GM19239 (cell line): ENCODE measurements at places on chromosomes 4 and X.

GRCh38 chrX:112751076-112751475 is 71.3 kb upstream of the LHFPL1 start:
- no peak for DNase-seq

GRCh38 chrX:105882581-105883275 is 60.4 kb downstream of the NRK start:
- no peak for DNase-seq

DNA sequence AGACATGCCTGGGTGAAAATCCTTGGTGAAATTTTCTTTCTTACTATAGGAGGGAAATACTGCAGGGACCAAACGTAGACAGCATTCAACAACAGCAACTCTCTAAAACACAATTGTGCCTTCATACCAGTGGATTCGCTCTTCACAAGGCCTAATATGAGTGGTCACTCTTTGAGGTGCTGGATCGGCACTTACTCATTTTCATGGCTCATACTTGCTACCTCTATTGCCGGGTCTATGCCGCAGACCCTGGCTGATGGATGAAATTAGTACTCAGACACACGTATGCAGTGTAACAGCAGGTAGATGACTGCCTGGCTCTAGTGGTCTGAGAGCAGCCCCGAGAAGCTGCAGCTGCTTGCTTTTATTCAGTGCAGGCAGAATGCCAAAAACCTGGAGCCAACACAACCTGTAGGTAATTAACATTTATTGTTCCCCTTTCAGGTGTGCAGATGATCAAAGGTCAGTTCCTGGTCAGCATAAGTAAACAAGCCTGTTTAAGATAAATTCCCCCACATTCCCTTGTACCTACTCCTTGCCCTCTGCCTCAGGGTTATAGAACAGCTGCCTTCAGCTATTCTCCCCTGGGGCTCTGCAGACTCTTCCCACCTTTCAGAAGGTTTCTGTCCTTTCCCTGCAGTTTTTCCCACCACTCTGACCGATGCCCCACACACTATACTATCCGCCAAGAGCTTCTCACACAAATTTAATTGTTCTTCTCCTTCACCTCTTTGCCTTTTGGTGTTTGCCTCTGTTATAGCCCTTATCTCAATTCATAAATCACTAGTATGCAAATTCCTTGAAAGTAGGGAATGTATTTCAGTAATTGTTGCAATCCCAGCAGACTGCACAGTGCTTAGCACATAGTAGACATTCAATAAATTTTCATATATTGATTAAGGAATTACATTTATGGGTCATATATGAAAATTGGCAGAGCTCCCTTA is 210.0 kb downstream of the SPANXN3 start:
- no peak for DNase-seq

DNA sequence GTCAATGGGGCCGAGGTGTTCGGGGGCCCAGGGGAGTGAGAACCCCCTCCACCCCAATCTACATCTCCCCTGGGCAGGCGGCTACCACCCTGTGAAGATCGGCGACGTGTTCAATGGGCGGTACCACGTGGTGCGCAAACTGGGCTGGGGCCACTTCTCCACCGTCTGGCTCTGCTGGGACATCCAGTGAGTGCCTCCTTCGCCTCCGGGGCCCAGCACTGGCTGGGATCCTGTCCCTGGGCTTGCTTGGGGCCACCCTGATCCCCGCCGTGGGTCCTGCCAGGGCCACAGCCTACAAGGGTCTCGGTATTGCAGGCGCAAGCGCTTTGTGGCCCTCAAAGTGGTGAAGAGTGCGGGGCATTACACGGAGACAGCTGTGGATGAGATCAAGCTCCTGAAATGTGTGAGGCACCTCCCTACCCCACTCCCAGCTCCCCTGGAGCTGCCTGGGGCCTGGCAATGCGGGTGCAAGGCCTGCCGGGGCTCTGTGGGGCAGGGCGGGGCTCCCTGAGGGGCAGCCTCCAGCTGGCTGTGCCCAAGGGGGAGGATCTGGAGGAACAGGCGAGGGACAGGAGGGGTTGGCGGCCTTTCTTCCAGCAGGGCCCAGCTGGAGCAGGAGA is 697 bp downstream of the SRPK3 start:
- DNase-seq: no peak

DNA sequence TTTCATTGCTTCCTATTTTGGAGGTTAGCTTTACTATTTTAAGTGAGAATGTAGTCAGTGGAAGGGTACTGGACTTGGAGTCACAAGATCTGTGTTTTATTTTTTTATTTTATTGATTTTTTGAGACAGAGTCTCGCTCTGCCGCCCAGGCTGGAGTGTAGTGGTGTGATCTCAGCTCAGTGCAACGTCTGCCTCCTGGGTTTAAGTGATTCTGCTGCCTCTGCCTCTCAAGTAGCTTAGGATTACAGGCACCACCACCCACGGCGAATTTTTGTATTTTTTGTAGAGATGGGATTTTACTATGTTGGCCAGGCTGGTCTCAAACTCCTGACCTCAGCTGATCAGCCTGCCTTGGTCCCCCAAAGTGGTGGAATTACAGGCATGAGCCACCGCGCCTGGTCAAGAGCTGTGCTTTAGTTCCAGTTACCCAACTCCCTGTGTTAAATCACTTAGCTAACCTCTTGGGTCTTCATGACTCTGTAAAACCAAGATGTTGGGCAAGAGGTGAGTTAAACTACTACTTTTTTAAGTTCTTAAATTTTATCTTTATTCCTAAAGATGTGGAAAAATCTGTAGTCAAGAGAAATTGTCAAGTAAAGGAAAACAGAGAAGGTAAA is 11.2 kb downstream of the USP9X start:
- DNase-seq: no peak

DNA sequence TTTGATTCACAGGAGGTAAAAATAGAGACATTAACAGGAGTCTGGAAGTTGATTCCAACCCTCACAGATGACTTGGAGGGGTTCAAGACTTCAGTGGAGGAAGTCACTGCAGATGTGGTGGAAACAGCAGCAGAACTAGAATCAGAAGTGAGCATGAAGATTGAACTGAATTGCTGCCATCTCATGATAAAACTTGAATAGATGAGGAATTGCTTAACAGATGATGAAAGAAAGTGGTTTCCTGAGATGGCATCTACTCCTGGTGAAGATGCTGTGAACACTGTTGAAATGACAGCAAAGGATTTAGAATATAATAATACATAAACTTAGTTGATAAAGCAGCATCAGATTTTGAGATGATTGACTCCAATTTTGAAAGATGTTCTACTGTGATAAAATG is 76.5 kb downstream of the RELL1 start:
- no peak for DNase-seq

DNA sequence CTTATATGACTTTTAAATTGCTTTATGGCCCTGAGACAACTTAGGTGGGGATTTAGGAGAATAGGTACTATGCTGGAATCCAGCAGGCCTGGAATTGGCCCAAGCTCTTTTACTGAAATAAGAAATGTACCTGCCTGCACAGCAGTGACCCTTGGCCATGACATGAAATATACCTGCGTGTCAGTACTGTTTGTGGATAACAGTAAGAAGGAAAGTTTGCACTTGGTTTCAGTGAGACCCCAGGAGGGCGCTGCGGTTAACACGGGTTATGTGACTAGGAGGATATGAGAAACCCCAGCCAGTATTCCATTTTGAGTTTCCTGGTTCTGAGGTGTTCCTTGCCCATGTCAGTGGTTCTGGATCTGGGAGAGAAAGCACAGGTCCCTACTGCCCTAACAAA is 5.3 kb downstream of the MTM1 start:
- DNase-seq: no peak
